ENCODE measurements at places on chromosomes 13 and 19.

- H3K27ac ChIP-seq: no peak overlapping the region
- no peaks in the 10 kb centered on the region for H3K36me3 ChIP-seq
- no peaks in the 10 kb centered on the region for H3K27me3 ChIP-seq
- H3K4me3 ChIP-seq: no peak overlapping the region
These were observed 6.6 kb upstream of the PRR19 start for GRCh38 chr19:42295342-42295741.

- H3K4me1 ChIP-seq: peaks cover 31% of the 10 kb centered on the region
- H3K27ac ChIP-seq: peak overlapping the region; percentile 37
- DNase-seq: no peak
- H3K36me3 ChIP-seq: peaks cover 6% of the 10 kb centered on the region
- no peak overlapping the region for H3K4me3 ChIP-seq
These were observed 3.9 kb downstream of the DNAJB1 start for GRCh38 chr19:14514215-14514863.

GRCh38 chr13:25114220-25114619, 18.3 kb downstream of the PABPC3 start:
- no peak overlapping the region for H3K27ac ChIP-seq
- no peak overlapping the region for H3K4me3 ChIP-seq
- H3K27me3 ChIP-seq: no peaks in the 10 kb centered on the region
- H3K4me1 ChIP-seq: peaks cover 5% of the 10 kb centered on the region
- no peaks in the 10 kb centered on the region for H3K36me3 ChIP-seq

DNA sequence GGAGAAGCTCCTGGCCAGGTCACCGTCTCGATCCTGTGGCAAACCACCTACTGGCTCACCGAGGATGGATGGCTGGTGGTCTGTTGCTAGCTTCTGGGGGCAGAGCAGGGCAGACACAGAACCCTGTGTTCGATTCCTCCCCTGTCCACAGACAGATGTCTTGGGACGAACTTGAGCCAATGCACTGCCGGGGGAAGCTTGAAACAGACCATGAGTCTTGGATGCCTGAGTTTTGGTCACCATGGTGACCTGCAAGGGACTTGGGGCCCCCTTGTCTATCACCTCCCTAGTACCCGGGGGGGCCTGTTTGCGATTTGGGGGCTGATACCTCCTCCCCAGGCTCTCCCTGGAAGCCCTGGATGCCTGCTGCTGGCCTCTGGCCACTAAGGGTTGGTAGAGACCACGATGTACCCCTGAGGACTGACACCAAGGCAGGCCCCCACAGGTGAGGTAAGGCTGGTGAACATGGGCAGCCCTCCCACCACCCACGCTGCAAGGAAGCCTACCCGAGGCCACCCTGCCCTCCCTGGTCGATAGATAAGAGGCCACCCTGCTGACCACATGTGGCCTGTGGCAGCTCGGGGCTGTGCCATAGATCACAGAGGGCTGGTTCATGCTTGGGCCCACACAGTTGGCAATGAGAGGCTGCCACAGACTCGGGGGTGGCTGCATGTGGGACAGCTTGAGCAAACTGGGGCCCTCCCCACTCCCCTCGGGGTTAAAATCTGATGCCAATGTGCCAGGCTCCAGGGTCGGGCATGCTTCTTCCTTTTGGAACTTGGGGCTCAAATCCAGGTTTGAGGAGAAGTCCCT, 10.7 kb downstream of the IQCN start:
- H3K4me3 ChIP-seq: no peak overlapping the region
- no peak for DNase-seq
- H3K27ac ChIP-seq: no peak overlapping the region
- no peaks in the 10 kb centered on the region for H3K27me3 ChIP-seq
- H3K4me1 ChIP-seq: no peaks in the 10 kb centered on the region

- DNase-seq: peak; percentile 75
- H3K4me3 ChIP-seq: peak overlapping the region; percentile 96
- no peaks in the 10 kb centered on the region for H3K27me3 ChIP-seq
- H3K36me3 ChIP-seq: no peaks in the 10 kb centered on the region
These were observed 670 bp downstream of the MAP2K7 start for GRCh38 chr19:7904074-7905020.

DNA sequence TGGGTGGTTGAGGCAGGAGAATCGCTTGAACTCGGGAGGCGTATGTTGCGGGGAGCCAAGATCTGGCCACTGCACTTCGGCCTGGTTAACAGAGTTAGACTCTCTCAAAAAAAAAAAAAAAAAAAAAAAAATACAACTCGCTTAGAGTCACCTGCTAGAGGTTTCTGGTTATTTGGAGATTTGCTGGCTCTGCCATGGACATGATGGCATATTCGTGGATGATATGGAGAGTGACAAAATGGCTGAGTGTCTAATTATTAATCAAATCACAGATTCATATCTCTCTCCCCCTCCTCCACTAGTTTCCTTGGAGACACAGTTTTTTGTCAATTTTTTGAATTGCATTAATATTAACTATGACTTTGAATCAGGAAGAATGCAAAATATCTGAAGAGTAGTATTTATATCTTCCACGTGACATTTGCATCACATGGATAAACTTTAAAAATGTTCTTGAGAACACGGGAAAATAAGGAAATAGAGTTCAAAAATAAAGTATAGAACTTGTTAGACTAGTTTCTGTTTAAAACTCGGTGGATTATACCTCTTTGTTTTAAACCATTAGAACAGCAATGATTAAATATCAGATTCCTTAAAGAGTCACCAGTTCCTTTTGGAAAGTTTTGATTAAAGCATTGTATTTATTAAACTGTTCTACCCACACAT, 47.8 kb downstream of the KLF5 start:
- H3K4me1 ChIP-seq: peaks cover 3% of the 10 kb centered on the region
- DNase-seq: no peak
- no peak overlapping the region for H3K4me3 ChIP-seq

- no peak for DNase-seq
- no peaks in the 10 kb centered on the region for H3K36me3 ChIP-seq
- H3K27ac ChIP-seq: no peak overlapping the region
- peaks cover 3% of the 10 kb centered on the region for H3K4me1 ChIP-seq
These were observed 193.5 kb downstream of the PCDH17 start for GRCh38 chr13:57825066-57825465.

DNA sequence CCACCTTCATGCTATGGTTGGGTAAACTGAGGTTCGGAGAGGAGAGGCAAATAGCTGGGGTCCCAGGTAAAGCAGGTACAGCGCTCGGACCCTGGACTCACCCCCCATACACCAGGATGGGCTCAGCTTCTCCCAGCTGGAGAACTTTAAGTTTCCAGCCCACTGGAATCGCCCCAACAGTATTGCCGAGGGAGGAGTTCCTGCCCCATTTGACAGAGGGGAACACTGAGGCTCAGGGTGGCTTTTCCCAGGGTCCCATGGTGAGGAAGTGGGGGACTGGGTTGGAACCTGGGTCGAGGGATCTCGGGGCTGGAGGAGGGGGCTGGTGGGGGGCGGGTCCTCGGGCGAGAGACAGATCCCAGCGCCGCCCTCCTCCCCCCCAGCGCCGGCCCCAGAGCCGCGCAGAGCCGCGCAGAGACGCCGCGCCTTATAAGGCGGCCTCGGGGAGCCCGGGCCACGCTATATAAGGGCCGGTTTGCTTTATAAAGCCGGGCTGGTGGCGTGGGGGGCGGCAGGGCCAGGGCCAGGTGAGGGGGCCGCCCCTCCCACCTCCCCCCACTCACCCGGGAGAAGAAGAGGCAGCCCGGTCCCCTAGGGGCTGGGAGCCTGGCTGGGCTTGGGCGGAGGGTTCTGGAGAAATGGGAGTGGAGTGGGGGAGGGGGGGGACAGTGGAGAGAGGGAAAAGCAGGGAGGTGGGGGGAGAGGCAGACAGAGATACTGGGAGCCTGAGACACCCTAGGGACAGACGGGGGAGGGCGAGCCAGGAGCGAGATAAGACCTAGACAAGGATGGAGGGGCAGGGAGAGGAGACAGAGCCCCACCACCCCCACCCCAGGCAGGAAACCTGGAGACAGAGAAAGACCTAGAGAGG, 1.1 kb downstream of the CNN1 start:
- no peak overlapping the region for H3K27ac ChIP-seq
- H3K36me3 ChIP-seq: no peaks in the 10 kb centered on the region
- peak; percentile 64 for DNase-seq
- H3K4me1 ChIP-seq: peaks cover 17% of the 10 kb centered on the region

- H3K4me1 ChIP-seq: peaks cover 7% of the 10 kb centered on the region
- H3K27me3 ChIP-seq: no peaks in the 10 kb centered on the region
- H3K27ac ChIP-seq: no peak overlapping the region
These were observed 15.8 kb downstream of the DGKH start for GRCh38 chr13:42064259-42064658.

GRCh38 chr19:29129148-29129547, 83.8 kb downstream of the UQCRFS1 start:
- DNase-seq: no peak
- no peak overlapping the region for H3K27ac ChIP-seq
- no peak overlapping the region for H3K4me3 ChIP-seq
- no peaks in the 10 kb centered on the region for H3K4me1 ChIP-seq

- H3K4me3 ChIP-seq: no peak overlapping the region
- H3K36me3 ChIP-seq: no peaks in the 10 kb centered on the region
- H3K27ac ChIP-seq: peak overlapping the region; percentile 49
- peak; percentile 52 for DNase-seq
- peaks cover 5% of the 10 kb centered on the region for H3K4me1 ChIP-seq
These were observed 27.7 kb downstream of the EFNB2 start for GRCh38 chr13:106507560-106508274.

GRCh38 chr19:2036424-2036823, 14.6 kb downstream of the MKNK2 start:
- no peaks in the 10 kb centered on the region for H3K36me3 ChIP-seq
- H3K27me3 ChIP-seq: no peaks in the 10 kb centered on the region
- no peak overlapping the region for H3K27ac ChIP-seq
- peaks cover 18% of the 10 kb centered on the region for H3K4me1 ChIP-seq
- no peak overlapping the region for H3K4me3 ChIP-seq

- no peaks in the 10 kb centered on the region for H3K4me1 ChIP-seq
- no peak overlapping the region for H3K4me3 ChIP-seq
- H3K36me3 ChIP-seq: no peaks in the 10 kb centered on the region
- peaks cover 3% of the 10 kb centered on the region for H3K27me3 ChIP-seq
- H3K27ac ChIP-seq: no peak overlapping the region
These were observed 34.5 kb downstream of the MTUS2 start for GRCh38 chr13:28854657-28855056.

- no peak overlapping the region for H3K4me3 ChIP-seq
- no peaks in the 10 kb centered on the region for H3K36me3 ChIP-seq
- no peak overlapping the region for H3K27ac ChIP-seq
- no peaks in the 10 kb centered on the region for H3K4me1 ChIP-seq
- no peaks in the 10 kb centered on the region for H3K27me3 ChIP-seq
- DNase-seq: peak; percentile 50
These were observed 4.2 kb downstream of the FPR3 start for GRCh38 chr19:51799034-51799773.

DNA sequence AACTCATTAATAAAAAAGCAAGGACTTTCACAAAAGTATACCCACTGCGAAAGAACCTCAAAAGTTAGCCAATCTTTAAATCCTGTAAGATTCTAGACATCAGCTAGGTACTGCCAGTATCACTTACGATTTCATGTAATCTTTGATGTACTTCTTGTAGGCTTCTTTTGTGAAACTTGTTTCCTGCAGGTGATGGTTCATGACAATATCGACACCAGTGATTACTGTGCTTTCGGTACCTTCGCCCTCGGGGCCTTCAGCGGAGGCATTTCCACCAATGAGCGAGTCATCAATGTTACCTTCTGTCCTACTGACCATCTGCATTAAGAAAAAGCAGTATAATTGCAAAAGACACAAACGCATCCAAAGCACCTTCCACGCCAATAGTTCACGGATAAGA, 1.1 kb downstream of the TPT1 start:
- DNase-seq: no peak
- peaks cover 25% of the 10 kb centered on the region for H3K4me1 ChIP-seq
- peak overlapping the region; percentile 81 for H3K4me3 ChIP-seq
- H3K27me3 ChIP-seq: no peaks in the 10 kb centered on the region

DNA sequence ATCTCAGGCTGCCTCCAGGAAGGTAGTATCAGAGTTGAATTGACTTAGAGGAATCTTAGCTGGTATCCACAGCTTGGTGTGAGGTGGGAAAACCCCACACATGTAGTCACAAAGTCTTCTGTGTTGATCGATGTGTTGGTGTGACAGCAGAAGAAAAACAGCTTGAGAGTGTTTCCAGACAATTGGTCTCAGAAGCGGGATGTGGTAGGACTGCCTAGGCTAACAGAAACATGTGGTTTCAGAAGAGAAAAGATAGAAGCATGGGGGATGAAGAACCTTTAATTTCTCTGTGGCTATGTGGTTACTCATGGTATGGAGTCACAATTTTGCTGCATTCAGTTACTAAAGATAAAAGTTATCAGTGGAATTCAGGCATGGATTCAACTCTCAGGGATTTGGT, 134.7 kb upstream of the SLITRK5 start:
- H3K27me3 ChIP-seq: no peaks in the 10 kb centered on the region
- H3K4me1 ChIP-seq: no peaks in the 10 kb centered on the region
- no peak overlapping the region for H3K4me3 ChIP-seq
- no peaks in the 10 kb centered on the region for H3K36me3 ChIP-seq
- no peak overlapping the region for H3K27ac ChIP-seq

- H3K27me3 ChIP-seq: no peaks in the 10 kb centered on the region
- no peaks in the 10 kb centered on the region for H3K4me1 ChIP-seq
- DNase-seq: no peak
- H3K27ac ChIP-seq: no peak overlapping the region
These were observed 435.3 kb downstream of the KLF12 start for GRCh38 chr13:73698859-73699258.

- no peaks in the 10 kb centered on the region for H3K27me3 ChIP-seq
- DNase-seq: peak; percentile 53
- no peak overlapping the region for H3K4me3 ChIP-seq
These were observed 1096.8 kb upstream of the PCDH20 start for GRCh38 chr13:62512194-62513141.

GRCh38 chr13:48682436-48682835, 28.7 kb downstream of the CYSLTR2 start:
- no peak overlapping the region for H3K27ac ChIP-seq
- H3K36me3 ChIP-seq: no peaks in the 10 kb centered on the region
- H3K4me3 ChIP-seq: no peak overlapping the region
- no peaks in the 10 kb centered on the region for H3K4me1 ChIP-seq
- no peaks in the 10 kb centered on the region for H3K27me3 ChIP-seq
- no peak for DNase-seq

DNA sequence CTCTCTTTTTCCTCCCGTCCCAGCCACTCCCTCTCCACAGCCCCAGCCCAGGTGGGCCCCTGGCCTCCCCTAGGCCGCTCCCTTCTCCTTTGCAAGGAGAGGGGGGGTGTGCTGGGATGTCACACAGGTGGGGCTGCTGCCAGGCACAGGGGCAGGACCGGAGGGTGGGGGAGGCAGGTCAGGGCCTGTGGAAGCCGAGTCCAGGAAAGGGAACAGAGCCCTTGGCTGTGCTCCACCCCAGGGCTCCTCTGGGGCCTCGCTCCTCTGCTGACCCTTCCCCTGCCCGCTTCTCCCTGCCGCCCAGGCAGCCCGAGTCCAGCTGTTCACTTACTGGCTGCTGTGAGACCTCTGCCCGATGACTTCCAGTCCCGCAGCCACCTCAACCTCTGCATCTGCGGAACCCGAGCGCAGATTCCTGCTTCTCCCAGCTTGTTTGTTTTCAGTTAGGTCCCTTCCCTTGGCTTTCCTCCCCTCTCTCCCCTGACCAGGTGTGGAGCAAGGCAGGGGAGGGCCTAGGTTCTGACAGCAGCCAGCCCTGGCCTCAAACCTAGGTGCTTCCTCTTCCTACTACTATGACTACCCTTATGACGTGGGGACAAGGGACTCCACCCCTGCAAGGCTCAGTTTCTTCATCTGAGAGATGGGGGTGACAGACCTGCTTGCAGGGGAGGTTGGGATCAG, 850 bp upstream of the KLK11 start:
- H3K4me3 ChIP-seq: no peak overlapping the region
- H3K27ac ChIP-seq: no peak overlapping the region
- no peaks in the 10 kb centered on the region for H3K4me1 ChIP-seq
- peaks cover 2% of the 10 kb centered on the region for H3K27me3 ChIP-seq

- no peaks in the 10 kb centered on the region for H3K36me3 ChIP-seq
- no peak overlapping the region for H3K27ac ChIP-seq
- H3K27me3 ChIP-seq: no peaks in the 10 kb centered on the region
- no peak overlapping the region for H3K4me3 ChIP-seq
- peaks cover 26% of the 10 kb centered on the region for H3K4me1 ChIP-seq
These were observed 4.2 kb upstream of the ISYNA1 start for GRCh38 chr19:18441804-18442788.
